ENCODE measurements at places on chromosomes 3 and 15.

GRCh38 chr3:64267721-64268604 is 42.7 kb upstream of the PRICKLE2 start:
- no peak for DNase-seq

- DNase-seq: no peak
These were observed 400.2 kb upstream of the TBL1XR1 start for GRCh38 chr3:177597311-177598096.

GRCh38 chr3:159634483-159634882 is 354.2 kb upstream of the IL12A start:
- DNase-seq: no peak

DNA sequence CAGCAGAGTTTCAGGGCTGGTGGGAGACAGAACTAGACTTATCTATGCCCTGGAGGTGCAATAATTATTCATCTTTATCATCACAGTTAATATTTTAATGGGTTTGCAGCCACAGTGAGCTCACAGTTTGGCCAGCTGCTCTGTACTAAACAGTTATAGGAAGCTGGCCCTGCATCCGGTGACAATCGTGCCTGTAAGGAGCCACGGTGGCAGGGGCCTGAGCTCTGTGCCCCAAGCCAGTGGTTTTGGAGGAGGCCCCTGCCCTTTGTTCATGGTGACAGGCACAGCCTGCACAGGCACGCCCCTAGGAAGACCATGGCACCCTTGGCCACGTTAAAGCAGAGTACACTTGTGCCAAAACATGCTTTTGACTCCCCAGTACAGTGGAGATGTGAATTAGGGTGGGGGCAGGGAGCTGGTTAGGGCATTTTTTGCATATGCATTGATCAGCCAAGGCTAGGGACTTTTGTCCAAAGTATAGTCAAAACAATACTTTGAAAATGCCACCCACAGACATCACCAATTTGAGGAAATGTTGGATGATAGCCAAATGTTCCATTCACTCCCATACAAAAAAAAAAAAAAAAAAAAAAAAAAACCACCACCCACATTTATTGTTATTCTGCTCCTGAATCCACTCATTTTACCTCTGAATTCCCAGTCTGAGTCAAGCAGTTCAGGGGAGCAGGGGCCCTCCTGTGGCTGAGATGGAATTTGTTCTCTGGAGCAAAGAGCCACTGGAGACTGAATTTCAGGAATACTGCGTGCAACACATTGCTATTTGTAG is 3.4 kb upstream of the RFTN1 start:
- peak; percentile 31 for DNase-seq

GRCh38 chr3:69212411-69213160 is 90.2 kb upstream of the LMOD3 start:
- no peak for DNase-seq

DNA sequence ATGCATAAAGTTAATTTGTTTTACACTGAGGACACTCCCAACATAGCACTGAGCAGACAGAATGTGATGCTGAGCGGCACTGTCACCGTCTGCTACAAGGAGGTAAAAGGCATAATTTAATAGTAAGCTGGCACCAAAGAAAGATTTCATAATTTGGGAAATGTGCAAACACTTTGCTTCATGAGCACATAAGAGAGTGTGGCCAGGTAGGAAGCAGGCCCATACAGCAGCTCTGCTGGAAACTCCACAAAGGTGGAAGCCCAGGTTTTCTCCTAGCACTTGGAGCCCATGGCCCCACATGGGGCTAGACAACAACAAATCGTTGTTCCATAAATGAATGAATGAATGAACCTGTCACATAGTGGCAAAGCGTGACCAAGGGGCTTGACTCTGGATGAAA is 68.5 kb upstream of the CACNA2D3 start:
- DNase-seq: no peak

- no peak for DNase-seq
These were observed 25.4 kb upstream of the CDV3 start for GRCh38 chr3:133548090-133548489.

- no peak for DNase-seq
These were observed 1036.1 kb downstream of the MCTP2 start for GRCh38 chr15:95267481-95267880.

DNA sequence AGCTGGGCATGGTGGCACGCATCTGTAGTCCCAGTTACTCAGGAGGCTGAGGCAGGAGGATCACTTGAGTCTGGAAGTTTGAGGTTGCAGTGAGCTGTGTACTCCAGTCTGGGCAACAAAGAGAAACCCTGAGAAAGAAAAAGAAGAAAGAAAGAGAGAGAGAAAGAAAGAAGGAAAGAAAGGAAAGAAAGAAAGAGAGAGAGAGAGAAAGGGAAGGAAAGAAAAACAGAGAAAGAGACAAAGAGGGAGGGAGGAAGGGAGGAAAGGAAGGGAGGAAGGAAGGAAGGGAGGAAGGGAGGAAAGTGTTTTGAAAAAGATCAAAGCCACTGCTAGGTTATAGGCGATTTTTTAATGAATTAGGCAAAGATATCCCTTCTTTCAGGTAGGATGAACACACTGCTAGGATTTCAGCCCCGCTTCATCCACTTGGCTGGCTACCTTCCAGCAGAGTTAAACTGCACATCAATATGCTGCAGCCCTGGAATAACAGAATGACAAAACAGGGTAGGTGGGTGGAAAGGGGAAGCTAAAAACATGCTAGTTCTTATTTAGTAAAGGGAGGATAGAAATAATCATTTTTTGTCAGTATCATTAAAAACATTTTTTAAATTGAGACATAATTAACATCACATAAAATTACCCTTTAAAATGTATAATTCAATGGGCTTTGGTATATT is 12.8 kb upstream of the PPARG start:
- DNase-seq: no peak

DNA sequence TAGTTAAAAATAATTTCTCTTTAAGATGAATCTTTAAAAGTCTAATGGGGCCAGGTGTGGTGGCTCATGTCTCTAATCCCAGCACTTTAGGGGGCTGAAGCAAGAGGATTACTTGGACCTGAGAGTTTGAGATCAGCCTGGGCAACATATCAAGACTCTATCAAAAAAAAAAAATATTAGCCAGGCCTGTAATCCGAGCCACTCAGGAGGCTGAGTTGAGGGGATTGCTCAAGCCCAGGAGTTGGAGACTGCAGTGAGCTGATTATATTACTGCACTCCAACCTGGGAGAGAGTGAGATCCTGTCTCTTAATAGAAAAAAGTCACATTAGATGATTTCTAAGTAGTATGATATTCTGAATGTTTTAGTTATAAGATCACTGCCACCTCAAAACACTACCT is 322.0 kb upstream of the MANF start:
- no peak for DNase-seq

DNA sequence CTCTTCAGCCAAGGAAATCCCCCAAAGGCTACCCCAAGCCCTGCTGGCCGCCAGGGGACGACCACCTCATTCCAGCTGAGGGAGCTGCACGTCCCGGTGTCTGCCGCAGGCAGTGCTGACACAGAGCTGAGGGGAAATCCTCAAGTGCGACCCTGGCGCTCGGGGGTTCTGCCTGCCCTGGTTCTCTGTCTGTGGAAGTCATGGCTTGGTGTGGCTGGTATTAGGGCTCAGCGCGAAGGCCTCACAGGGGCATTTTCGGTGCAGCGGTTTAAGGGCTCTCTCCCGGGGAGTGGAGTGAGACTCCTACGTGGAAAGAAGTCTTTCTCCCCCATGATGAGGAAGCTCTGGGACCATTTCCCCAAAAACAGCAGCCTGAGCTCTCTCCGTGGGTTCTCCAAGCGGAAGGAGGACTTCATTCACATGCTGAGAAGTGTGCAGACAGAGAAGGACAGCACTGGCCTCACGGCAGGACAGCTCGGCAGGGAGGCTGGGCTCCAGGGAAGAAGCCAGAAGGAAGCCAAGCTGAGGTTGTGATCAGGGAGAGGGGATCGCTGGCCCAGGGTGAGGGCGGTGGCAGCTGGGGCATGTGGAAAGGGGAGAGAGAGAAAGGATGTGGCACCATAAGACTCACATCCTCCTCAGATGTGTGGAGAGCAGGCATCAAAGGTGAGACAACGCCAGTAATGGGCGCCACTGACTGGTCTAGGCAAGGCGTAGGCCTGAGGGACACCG is 48.6 kb downstream of the KLF15 start:
- DNase-seq: no peak

Measured in stimulated activated CD8-positive, alpha-beta memory T cell treated with anti-CD3 and anti-CD28 coated beads, Interleukin-2, amount 100 ng/mL, for 48 hours (primary cell).